IMR-90 (cell line): ENCODE measurements at places on chromosomes 4 and X. TPM values are rescaled to one million over a fixed set of nuclear protein-coding genes. Genes with fewer than 3 reads are reported as not detected.
A peak's percentile ranks its signal among the peaks of the same experiment; 100 is the strongest.

Gene NLRP2B
- total RNA-seq, result not detected in 2 replicates

Gene TCEAL7
- total RNA-seq, result 6.5 and 16.1 TPM in 2 replicates

GRCh38 chr4:73172161-73172560 is 86.4 kb downstream of the ANKRD17 start:
- DNase-seq, result peak; percentile 59

GRCh38 chr4:1092983-1093361 is 20.4 kb downstream of the RNF212 start:
- DNase-seq, result no peak

- no peak for DNase-seq
Observed at GRCh38 chrX:136019226-136019625, 34.0 kb downstream of the SLC9A6 start.

DNA sequence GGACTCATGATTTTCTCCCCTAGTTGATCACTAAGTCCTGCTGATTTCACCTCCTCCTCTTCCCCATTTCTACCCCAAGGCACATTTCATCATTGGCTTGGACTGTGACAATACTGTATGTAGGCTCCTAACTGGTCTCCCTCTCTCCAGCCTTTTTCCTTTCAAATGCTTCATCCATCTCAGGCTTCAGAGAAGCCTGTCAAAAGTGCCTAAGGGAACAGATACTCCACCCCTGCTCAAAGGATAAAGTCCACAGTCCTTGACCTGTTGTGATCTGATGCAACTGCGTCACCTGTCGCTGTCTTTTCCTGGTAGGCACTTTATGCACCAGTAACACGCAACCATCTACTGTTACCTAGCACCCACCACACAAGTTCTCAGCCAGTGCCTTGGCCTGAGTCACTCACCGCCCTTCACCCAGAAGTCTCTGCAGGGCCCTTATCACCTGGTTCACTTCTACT is 12.8 kb downstream of the SCARB2 start:
- no peak for DNase-seq
